Left forelimb (tissue), 1 donor: ENCODE measurements at places on chromosomes 12 and 14.

- no peak for DNase-seq
Observed at GRCh38 chr12:40248585-40249297, 23.9 kb downstream of the LRRK2 start.

DNA sequence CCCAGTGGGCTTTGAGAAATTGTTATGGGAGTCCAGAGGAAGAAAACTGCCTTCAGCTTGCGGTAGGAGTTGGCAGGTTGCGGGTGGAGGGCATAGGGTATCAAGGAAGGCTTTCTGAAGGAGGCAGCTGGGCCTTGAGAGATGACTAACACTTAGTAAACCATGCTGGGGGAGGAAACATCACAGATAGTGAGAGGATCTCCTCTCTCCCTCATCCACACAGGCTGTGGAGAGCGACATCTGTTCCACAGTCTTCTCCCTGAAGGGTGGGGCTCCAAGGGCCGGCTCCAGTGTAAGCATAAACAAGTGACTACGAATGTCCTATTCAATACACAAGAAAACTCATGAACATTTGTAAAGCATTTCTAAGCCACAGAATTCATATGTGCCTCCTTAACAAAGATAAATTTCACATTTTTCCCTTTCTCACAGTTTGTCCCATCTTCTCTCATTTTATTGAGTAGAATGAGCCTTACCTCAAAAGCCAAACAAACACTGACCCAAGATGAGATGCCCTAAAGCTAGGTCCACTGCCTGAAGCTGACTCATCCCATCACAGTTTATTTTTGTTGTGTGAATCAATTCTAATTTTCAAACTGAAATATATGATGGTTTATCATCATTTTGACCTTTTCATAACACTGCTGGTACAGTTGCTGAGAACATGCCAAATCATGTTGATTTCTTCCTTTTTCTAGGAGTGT lies 227.9 kb downstream of the SLC25A21 start:
- DNase-seq = no peak

DNA sequence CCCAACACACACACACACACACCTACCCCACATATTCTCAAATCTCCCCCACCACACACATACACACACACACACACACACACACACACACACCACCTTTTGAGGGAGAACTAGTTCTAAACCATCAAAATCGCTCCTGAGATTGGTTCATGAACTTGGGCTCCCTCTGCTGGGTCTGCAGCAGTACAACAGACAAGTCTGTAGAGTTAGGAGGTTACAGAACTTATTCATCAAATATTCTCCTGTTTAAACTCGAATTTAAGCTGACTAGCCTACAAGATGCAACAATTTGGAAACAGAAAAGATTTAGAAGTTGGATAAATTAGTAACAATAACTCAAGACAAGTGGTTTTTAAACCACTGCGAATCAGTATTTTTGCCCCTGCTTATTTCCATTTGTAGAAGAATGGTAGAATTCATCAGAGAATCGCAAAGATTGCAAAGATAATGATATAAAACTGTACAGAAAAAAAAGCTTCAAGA lies 136.4 kb upstream of the USP15 start:
- no peak for DNase-seq

DNA sequence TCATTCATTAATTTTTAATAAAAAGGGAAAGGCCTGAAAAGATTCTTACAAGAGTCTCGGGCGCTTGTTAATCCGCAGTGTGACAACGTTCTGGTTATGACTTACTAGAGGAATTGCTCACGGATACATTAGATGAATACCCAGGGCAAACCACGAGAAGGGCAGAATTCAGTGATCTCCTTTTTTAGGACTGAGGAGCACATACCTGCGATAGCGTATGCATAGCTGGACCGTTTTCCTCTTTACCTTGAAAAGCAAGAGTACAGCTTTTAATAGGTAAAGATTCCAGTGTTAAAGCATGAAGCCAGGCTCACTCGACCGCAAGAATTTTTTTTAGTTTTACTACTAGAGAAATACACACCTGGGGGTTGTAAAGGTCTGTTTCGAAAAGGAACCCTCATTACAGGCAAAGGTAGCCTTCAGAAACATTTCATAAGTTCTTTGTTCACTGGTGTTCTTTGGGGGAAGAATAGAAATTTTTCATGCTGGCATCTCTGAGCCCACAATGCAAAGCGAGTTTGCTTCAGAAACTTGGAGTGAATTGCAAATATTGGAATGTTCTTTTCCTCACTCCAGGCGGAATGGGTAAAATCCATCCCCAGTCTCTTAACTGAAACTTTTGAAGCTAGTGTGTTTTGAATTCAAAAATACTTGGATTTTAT lies 953 bp downstream of the MAPK1IP1L start:
- no peak for DNase-seq

DNA sequence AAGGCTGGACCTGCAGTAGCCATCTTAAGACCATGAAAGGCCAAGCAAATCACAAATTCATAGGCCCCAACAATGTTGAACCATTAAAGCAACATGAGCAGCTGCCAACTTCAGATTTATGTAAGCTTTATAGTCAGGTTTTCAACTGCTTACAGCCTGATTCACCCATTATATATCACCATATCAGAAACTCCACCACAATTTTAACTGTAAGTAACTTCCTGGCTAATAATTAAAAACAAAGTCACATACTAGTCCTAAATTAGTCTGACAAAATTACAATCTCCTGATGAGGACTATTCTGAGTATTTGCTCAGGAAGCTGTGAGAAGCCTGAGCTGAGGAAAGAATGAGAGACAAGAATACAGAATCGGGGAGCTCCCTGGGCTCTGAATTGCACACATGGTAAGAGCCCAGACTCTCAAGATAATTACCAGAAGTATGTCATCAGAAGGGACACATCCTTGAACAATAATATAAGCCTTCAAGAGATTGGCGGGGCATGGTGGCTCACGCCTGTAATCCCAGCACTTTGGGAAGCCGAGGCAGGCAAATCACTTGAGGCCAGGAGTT lies 55.1 kb downstream of the NUMB start:
- no peak for DNase-seq

GRCh38 chr12:106341086-106341877 lies 16.3 kb upstream of the POLR3B start:
- no peak for DNase-seq

DNA sequence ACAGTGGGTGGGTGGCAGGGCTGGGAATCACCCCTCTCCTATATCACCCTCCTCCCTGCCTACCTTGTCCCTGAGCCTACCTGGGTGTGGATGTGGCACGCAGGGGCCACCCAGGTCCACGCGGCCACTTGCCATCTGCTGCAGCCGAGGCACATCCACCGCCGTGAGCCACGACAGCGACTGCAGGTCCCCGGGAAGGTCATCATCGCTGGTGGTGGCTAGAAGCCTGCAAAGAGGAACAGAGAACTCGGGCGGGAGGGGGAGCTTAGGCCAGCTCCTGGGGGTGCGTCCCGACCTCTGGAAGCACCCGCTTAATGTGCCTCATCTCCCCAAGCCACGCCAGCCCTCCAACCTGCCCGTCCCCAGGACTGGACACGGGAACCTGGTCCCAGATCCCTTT lies 19.0 kb downstream of the FOXN4 start:
- no peak for DNase-seq

GRCh38 chr14:96795109-96795828 lies 1.9 kb upstream of the VRK1 start:
- no peak for DNase-seq

DNA sequence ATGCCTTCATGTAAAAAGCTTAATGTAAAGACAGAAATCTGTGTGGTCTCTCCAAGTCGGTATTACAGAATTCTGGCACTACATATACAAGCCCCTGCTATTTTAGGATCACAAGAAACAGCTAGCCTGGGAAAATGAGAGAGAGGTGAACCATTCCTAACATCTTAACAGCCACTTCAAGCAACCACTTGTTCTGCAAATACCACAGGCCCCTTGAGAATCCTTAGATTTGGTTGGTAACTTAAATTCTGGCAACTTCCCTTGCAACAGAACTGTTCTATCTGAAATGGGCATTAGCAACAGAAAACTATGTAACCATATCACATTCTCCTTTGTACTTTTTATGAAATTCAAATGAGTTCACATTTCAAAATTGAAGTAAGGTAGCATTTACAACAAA lies 68.5 kb downstream of the SPPL3 start:
- DNase-seq = no peak

- DNase-seq = no peak
Observed at GRCh38 chr12:88628856-88629509, 48.7 kb upstream of the KITLG start.

DNA sequence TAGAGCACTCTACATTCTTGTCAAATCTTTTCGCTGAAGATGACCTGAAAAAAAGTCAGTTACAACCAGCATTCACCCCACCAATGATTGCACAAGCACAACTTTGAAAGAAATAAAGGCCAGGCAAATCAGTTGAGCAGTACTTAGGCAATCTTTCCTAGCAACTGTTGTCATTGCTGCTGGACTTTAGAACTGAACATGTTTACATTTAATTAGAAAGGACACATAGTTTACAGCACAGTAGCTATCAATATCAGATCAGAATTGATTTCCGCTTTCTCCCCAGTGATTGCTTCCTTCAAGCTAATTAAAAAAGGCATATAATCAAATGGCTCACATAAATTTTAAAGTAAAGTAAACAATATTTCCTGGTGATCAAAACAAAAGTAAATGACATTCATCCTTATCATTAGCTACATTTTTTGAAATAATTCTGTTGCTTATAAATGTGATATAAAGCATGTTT lies 128.4 kb downstream of the FOXA1 start:
- no peak for DNase-seq
